ENCODE measurements at places on chromosomes 3 and 15.
A peak's percentile ranks its signal among the peaks of the same experiment; 100 is the strongest.

- DNase-seq = no peak
Measured at GRCh38 chr3:64318668-64319271, 93.5 kb upstream of the PRICKLE2 start.

DNA sequence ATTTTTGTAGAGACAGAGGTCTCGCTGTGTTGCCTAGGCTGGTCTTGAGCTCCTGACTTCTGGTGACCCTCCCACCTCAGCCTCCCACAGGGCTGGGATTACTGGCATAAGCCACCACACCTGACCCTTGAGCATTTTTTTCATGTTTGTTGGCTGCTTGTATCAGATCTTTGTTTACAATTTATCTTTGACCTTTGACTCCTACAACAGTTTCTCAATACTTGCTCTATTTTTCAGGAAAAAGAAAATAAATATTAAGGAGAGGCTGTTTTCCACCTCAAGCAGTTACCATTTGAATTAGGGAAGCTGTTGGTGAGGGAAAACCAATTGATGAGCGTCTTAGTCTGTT lies 44.5 kb downstream of the LIMD1 start:
- no peak for DNase-seq

DNA sequence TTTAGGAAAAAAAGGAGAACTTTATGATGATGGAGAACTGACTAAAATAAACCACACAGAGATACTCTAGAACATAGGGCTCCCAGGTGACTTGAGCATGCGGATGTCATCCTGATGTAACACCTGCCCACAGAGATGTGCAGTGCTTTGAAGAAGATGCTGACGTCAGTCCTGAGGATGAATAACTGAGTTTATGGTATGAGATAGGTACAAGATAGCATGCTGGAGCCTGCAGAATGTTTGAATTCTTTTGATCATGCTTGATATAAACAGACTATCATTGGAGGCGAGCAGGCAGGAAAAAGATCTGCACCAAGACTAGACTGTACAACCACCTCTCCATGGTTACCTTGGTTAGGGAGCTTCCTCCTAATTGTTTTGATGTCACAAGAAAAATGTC lies 12.4 kb downstream of the CCR4 start:
- DNase-seq = no peak

GRCh38 chr15:45174577-45174976 lies 13.2 kb downstream of the SHF start:
- DNase-seq = no peak

GRCh38 chr3:107928084-107928445 lies 162.8 kb downstream of the CD47 start:
- DNase-seq = peak; percentile 61

GRCh38 chr15:61342390-61342789 lies 113.3 kb upstream of the RORA start:
- no peak for DNase-seq

GRCh38 chr15:53522991-53523390 lies 236.5 kb downstream of the WDR72 start:
- no peak for DNase-seq

GRCh38 chr15:98420837-98421236 lies 227.5 kb upstream of the IGF1R start:
- DNase-seq = no peak

GRCh38 chr3:156732715-156733421 lies 58.5 kb downstream of the TIPARP start:
- DNase-seq = no peak

- DNase-seq = no peak
Measured at GRCh38 chr15:37446921-37447320, 346.6 kb upstream of the MEIS2 start.

GRCh38 chr15:34896183-34896582 lies 73.4 kb downstream of the AQR start:
- DNase-seq = no peak

GRCh38 chr3:180420016-180420415 lies 181.9 kb upstream of the TTC14 start:
- no peak for DNase-seq

DNA sequence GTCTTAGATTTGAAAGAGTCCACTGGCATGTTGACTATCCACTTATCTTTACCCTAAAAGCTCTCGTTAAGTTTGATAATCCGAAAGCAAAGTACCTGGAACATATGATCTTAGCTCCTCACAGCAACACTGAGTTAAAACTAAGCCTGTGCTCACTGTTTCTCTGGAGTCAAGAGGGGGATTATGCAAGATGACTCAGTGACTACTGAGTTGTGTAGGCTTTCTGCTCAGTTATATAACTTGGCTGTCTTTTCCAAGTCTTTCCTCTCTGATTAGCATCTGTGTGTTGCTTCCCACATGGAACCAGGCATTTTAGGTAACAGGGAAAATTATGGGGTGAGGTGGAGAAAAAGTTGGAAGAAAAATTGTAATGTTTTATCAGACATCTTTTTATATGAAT lies 31.2 kb upstream of the MYO5C start:
- peak; percentile 28 for DNase-seq

GRCh38 chr15:26087395-26087794 lies 224.3 kb upstream of the ATP10A start:
- peak; percentile 72 for DNase-seq

DNA sequence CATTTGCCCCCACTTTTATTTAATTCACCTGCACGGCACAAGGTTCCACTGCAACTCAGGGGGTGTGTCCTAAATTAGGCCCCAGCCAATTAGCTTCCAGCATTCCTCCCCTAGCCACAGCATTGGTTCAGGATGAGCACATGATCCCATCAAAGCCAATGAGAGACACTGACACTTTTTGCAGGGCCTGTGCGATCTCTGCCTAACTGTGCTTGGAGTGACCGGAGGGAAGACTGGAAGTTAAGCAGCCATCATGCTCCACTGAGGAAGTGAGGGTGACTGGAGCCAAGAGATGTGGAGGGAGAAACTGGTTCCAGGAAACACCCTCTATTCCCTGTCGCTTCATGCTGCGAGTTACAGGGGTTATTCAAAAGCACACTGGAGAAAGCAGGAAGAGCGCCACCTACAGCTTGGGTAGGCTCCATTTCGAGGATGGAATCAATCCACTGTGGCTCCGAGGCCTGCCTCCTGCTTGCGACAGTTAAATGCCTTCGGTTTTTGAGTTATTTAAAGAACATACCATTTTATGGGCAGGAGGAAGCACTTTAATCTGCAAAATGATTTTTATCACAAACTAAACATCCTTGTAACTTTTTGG lies 122.2 kb upstream of the WNT5A start:
- DNase-seq = no peak
